Stimulated activated CD4-positive, alpha-beta T cell treated with anti-CD3 and anti-CD28 coated beads, Interleukin-12 subunit alpha, Interleukin-12 subunit beta, amount 100 ng/mL, for 48 hours (primary cell): ENCODE measurements at places on chromosomes 2 and 18.

- no peak for DNase-seq
Observed at GRCh38 chr2:233361297-233361696, 7.0 kb downstream of the DGKD start.

- no peak for DNase-seq
Observed at GRCh38 chr2:215750763-215751162, 262.6 kb downstream of the MREG start.

DNA sequence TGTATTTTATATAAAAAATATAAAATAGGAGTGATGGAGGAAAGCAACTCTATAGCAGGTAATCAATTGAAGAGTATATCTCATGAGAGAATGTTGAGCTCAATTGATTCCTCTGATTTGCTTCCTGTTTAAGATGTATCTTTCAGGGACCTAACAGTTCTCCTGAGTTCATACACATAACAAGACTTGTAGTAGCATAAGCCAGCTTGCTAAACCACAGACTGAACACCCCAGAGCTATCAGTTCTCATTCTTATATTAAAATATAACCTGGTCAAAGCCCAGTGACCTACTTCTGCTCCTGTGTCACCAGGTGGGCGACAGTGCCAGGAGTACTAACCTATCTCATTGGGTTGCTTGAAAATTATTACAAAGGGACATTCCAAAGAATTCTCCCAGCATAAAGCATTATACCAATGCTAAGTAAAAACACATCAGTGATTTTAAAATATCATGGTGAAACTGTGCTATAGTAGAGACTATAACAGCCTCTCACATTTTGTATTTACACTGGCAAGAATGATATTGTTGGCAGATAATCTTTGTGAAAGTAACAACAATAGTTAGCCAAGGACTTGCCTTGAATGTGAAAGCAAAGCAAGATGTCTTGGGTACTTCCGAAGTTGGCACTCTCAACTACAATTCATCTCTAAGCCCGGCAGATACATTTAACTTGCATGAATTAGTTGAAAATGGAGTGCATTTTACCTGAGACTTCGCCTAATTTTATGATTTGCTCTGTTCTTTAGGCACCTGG lies 40.8 kb upstream of the CDH20 start:
- DNase-seq: no peak

- no peak for DNase-seq
Observed at GRCh38 chr2:66899648-66900047, 464.7 kb downstream of the MEIS1 start.

GRCh38 chr18:12659904-12660605 lies 2.1 kb upstream of the SPIRE1 start:
- no peak for DNase-seq

- no peak for DNase-seq
Observed at GRCh38 chr18:75625966-75626365, 198.5 kb upstream of the SMIM21 start.

DNA sequence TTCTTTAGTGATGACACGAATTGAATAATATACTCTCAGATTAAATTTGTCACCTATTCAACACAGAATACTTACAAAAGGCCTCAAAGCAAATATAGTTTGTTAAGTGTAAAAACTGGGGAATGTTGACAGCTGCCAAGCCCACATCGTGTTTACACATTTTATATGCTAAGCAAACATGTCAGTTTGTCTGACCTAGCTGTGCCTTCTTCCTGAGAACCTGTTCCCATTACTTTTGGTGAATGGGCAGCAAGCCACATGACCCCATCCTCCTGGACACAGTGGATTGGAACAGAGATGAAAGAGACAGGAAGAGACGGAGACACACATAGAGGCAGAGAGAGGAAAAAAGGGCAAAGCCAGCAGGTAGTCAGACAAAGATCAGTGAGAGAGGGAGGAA lies 22.9 kb upstream of the CUL3 start:
- DNase-seq: no peak

DNA sequence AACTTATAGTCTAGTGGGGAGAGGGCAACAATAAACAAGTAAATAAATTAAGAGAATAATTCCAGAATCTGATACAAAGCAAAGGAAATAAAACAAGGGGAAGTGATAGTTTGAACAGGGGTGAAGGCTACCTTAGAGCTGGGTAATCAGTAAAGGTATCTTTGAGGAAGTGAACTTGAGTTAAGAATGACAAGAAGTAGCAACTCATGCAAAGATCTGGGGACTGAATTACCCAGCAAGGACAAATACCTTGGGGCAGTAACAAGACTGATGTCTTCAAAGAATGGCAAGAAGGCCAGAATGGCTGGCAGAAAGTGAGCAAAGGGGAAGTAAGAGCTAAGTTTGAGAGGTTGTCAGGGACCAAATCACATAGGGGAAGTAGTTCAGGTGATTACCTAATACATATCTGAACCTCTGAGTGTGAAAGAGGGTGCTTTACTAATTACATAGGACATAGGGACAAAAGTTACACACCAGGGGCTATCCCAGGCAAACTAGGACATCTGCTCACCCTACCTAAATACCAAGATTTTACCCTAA lies 244.6 kb upstream of the HNRNPA3 start:
- no peak for DNase-seq

DNA sequence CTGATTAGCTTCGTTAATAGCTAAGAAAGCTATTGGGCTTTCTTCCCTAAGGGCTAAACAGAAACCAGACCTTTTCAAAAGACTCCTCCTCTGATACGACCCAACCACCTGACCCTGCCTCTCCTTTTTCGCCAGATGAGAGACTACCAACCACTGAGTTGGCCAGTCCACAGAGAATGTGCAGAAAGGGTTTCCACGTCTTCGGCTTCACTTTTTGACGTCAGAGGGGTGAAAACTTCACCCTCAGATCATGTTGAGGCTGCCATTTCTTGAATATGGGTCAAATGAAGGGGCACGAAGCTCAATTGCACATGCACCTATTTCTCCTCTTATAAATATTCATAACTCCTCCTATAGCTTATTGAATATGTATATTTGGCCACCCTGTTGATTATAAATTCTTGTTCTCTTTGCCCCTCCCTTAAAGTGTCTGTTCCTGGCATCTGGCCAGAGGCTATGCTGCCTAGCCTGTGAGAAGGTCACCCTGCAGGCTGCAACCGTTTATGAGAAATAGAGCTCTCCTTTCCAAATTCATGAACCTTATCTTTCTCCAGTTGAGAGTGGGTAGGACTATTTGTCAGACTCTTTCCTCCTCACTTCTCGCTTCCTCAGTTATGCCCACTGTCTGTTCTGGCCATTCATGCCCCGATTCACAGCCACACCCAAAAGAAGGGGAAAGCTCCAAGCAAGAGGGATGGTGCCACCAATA lies 301.6 kb downstream of the STK39 start:
- no peak for DNase-seq

DNA sequence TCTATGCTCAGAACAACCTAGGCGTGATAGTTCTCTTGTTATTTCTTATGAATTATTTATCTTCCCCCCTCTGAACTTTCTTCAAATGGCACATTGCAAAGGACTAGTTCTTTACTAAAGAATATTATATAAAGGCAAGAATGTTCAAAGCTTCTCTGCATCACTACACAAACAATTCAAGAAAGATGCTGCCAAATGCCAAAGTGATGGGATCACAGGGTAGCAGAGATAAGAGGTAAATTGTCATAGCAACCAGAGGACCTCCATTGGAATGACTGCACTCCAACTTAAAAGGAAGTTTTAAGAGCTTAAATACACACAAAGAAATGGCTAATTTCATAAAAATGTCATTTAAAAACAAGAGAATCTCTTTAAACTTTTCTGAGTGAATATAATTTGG lies 72.8 kb downstream of the AQP4 start:
- no peak for DNase-seq

DNA sequence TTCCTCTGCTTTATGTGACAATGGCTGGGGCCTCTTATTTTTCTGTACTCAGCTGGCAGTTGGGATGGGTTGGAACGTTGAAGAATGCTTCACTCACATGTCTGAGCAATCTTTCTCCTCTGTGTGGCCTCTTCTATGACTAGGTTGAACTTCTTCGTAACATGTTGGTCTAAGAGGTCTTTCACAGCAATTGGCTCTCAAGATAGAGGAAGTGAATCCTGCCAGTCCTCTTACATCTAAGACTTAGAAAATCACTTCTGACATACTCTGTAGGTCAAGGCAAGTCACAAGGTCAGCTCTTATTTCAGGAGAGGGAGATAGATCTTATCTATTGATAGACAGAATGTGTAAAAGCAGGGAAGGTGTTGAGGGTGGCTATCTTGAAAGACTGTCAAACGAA lies 174.1 kb downstream of the NYAP2 start:
- no peak for DNase-seq

DNA sequence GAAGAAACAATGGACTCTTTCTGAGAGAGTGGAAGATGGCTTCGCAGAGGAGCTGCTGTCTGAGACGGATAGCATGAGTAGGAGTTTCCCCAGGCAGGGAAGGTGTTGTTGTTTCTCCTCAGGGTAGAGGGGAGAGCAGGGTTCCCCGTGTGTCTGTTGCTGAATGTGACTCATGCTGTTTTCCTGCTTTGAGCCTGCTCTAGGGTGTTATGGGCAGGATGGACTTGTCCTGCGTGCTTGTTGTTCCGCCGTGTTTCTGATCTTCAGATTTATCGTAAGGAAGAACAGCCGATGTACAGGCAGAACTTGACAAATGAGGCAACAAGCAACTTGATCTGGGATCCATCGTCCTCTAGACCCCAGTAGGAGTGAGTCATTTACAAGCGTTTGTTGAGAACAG lies 19.7 kb upstream of the MYCN start:
- no peak for DNase-seq

DNA sequence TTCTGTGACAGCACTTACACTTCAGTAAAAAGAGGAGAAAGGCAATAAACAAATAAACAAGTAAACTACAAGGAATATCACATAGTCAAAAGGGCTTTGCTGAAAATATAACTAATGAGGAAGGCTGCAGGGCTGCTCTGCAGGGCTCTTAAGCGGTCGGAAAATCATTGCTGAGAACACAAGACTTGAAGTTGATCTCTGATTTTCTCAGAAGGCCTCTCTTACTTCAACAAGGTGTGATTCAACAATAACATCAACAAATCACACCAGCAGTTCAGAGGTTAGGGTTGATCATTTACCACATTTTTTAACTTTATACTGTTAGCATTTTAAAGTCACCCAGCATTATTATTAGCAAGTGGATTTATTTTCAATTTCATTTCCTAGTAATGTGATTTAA lies 215.6 kb downstream of the ARHGAP15 start:
- DNase-seq: no peak

- DNase-seq: no peak
Observed at GRCh38 chr18:4096486-4096885, 358.6 kb downstream of the DLGAP1 start.

DNA sequence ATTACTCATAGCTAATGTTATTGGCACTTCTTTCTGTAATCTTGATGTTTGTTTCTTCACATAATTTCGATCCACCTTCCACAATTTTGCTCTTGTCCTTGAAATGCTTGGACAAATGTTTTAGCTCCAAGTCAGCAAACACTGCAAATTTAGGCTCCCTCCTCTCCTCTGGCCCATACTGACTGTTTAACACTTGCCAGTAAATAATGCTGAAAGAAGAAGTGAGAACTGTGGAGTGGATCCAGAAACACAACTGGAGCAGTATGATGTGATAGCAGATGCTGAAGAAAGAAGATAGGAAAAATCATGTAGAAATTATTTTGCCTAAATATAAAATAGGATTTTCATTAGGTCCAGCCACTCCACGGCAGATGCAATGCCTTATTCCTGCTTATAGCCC lies 415.0 kb upstream of the GYPC start:
- DNase-seq: no peak

DNA sequence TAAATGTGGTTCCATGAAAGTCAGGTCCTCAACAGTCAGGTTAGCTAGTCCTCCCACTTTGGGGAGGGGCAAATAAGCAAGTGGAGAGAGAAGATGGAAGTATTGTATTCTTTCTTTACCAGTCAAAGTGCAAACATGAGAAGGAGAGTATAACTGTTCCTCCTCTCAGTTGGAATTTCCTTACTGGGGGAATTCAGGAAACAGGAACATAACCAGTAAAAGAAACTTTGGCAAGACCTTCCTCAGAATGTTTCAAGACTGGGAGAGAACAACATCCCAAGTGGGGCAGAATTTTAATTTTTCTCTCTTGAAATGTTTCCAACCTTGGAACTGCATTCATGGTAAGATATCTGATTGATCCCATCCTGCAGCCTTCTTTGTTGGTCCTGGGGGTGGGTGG lies 552.4 kb upstream of the TNP1 start:
- DNase-seq: no peak

DNA sequence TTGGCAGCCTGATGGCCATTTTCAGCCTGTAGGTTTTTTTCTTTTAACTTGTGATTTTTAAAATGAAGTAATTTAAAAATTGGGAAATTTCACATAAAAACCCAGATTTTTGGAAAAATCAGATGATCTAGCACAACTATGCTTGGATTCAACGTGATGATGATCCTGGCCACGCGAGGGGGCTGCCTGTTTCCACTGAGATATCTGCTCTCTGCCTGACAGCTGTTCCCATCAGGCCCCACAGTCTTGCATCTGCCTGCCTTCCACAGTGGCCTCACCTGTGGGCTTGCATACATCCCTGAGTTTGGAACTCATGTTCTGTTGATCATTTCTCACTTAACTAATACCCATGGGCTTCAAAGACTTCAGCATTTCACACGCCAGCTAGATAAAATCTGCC lies 92.1 kb upstream of the FZD5 start:
- no peak for DNase-seq

DNA sequence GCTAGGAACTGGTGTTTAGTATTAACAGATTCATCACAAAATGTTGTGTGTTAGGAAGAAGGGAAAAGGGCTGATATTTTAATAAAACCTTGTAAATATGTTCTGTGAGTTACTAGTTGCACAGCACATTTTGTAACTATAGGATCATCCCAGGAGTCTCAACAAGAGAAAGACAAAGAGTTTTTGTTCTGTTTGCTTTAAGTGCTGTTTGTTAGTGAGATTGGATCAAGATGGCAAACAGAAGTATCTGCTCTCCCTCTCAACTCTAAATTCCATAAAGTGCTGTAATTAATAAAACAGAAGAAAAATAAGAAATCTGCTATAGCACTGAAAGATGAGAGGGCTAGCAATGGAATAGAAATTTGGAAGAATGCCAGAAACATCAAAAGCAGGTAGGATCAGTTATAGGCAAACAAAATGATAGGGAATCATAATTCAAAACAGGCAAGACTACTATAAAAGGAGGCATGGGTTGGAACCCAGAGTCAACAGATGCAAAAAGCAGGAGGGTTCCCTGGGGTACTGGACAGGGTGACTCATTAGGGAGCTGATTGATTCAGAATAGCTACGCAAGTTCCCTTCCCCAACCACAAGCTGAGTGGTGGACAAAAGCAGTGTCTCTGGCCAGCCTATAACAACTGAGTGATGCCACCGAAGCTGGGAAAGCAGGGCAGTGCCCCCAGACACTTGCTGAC lies 75.8 kb downstream of the DYNC1I2 start:
- DNase-seq: no peak

- no peak for DNase-seq
Observed at GRCh38 chr2:17104454-17104853, 413.8 kb downstream of the RAD51AP2 start.

DNA sequence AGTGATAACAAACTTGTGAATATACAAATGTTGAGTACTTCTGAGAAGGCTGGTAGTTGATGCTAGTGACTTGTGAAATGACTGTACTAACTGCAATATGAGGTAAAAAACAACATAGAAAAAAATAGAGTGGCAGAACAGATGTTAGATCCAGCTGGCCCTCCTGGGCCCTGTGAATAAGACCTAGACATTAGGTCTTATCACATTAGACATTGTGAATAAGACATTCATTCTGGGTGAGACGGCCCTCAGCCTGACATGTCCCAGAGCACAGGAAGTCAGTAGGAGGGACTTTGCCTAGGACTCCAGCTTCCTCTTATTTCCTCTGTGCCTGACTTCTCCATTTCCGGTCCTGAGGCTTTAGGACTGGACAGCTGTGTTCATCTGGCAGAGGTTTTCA lies 22.9 kb downstream of the DOK1 start:
- DNase-seq: no peak
